Smooth muscle cell of the brain vasculature (primary cell): ENCODE measurements at places on chromosomes 11 and 22.

DNA sequence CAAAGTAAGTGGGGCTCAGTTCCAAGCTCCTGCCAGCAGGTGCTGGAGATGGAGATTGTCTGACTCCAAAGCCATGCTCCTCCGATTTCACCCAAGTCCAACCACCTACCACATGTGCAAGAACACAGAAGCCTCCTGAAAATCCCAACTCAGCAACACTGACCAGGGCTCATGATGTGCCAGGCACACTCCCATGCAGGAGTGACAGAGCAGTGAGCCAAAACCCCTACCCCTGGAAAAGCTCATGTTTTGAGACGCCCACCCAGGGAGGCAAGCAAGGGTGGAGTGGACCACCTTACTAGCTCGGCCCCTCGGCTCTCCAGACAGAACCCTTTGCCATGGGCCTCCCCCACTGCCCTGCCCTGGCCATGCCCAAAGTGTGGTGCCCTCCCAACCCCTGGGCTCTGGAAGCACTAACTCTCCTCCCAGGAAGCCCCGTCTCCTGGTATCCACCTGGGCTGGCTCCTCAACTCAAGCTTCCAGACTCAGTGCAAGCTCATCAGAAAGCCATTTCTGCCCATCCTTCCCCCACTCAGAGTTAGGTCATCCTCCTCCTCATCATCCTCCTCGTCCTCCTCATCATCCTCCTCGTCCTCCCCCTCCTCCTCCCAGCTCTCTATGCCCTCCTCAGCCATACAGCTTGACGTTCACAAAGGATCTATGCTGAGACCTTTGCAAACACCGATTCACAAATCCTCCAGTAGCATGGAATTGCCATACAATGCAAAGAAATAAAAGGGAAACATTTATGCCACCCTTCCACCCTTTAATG, 154.9 kb downstream of the MPPED1 start:
- DNase-seq, result no peak

GRCh38 chr22:19134176-19134831, 3.2 kb downstream of the TSSK2 start:
- DNase-seq, result no peak

DNA sequence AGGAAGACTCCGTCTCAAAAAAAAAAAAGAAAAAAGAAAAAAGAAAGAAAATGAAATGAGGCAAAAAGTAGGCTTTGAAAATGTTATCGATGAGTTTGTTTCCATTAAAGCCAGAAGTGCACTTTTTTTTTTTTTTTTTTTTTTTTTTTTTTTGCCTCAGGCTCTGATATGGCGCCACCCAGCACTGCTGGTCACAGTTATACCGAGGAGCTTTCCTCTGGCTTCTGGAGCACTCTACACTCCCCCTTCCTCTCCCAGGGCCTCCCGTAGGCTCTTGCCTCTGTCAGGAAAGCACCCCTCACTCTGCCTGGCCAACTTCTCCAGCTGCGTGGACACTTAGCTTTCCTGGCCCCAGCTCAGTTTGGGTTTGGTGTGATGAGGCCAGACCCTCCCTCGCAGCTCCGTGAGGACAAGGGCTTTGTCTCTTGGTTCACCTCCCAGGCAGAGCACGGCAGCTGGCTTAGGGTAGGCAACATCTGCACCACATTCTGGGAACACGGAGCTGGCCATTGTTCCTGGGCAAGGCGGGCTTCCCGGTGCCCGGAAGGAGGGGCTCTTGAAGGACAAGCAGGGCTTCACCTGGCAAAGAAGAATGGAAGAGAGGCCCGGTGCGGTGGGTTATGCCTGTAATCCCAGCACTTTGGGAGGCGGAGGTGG, 16.9 kb downstream of the FADS2 start:
- DNase-seq, result no peak

DNA sequence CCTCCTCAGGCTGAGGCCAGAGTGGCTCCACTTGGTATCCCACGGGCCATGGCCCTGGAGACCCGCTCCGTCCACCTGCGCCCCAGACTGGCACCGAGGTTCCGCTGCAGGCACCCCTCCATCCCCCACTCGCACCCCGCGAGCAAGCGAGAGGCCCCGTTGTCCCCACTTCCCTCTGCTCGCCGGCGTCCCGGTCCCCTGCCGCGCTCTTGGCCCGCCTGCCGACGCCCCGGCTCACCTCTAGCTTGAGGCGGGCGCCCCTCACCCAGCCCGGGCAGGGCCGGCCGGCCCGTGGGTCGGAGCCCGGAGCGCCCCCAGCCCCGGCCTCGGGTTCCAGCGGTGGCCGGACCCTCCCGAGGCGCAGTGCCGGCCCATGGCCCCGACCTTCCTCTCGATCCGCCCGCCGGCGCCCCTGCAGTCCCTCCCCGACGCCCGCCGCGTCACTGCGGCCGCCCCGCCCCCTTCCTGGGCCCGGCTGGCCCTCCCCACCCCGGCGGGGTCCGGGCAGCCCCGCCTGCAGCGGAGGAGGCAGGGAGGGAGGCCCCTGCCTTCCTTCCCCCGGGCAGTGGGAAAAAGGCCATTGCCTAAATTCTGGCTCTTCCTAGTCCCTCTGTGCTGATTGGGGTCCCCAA, at the start of gene PITPNM1:
PITPNM1 (minus strand) TSS at position 414 of the 632 bp plus-strand sequence. CDS start 1,183 bp downstream, outside the sequence.
- no peak for DNase-seq

DNA sequence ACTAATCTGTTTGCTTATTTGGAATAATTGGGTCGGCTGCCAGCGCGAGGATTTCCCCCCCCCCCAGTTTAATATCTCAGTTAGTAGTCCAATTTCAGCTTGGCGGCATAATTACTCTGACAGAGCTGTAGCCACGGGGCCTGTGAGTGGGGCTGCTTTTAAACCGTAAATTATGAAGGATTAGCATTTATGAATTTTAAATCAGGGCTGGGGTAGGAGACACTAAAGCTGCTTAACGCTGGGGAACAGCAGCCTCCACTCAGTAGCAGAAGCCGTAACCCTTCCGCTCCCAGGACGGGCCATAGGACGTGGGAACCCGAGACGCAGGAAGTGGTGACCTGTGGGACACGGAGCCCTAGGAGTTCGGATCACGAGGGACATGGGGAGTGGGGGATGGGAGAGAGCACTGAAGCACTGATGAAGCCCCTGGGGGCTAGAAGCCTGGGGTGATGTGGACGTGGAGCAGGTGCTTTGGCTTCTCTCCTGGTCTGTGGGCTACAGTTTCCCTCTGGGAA, 66.2 kb upstream of the LMO1 start:
- DNase-seq, result no peak

DNA sequence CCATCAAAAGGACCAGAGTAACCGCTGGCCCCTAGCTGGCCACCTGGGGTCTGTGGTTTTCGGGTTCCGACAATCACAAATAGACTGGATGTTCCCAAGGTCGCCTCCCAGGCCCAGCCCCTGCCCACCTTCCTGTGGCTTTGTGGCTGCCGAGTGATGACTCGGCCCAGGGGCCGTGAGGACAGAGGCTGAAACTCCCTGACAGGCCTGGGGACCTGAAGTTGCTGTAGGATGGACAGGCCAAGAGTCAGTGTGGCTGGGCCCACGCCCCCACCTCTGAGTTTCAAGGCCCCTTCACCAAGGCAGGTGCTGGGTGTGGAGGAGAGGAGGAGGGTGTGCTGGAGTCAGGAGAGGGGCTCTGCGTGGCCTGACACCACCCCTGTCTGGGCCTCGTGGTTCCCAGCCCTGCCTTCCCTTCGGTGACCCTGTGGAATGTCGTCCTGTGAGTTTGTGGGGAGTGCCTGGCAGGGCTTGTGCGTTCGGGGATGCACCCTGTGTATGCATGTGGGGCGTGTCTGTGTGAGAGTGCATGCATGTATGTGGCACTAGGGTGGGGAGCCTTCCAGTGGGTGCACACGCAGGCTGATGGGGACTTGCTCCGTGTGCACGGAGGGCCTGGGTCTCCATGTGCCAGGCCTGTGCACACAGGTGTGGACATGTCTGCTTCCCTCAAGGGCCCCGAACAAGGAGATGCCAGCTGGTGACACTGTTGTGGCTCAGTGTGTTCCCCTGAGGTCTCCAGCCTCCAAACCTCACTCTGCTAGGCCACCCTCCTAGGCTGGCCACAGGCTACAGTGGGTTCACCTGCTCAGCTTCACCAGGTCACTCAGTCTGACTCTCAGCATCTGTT, 8.4 kb upstream of the MGAT3 start:
- DNase-seq, result no peak

- DNase-seq, result no peak
Measured at GRCh38 chr11:17634776-17635550, 84.4 kb upstream of the MYOD1 start.
